ENCODE measurements at places on chromosomes 11 and 22. TPM values are rescaled to one million over a fixed set of nuclear protein-coding genes. Genes with fewer than 3 reads are reported as not detected.

The PARVG gene
- 0.27 TPM for total RNA-seq

DNA sequence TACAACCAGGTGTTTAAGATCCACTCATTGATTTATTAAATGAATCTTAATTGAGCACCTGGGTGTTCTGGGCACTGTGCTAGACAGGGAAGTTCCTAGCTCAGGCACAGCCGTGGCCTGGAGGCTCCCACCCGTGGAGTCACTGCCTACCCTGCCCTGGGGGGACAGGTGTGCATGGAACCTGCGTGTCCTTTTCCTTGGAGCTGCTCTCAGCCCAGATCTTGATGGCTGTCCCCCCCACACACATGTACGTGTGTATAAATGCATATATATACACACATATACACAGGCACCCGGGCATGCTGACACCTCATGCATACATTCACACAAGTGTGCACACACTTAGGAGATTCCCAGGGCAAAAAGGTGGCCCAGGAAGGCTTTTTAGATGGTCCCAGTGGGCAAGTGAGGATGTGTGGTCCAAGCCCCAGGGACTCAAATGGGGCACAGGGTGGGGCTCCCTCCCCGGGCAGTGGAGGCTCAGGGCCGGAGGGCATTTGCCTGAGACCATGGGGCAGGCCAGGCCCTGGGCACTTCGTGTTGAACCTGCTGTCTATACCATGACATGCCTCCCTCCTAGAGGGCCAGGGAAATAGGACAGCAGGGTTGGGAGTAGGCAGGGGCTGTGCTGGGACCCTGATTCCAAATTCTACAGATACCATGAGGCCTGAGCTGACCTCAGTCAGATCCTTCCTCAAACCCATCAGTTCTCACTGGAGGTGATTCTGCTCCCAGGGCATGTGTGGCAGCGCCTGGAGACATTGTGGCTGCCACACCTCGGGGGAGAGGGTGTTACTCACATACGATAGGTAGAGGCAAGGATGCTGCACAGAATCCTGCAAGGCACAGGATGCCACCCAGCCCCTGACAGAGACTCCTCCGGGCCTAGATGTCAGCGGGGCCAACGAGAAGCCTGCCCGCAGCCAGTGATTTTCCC, 77.8 kb downstream of the BCR start:
- H3K27me3 ChIP-seq = no peaks in the 10 kb centered on the region
- no peak for DNase-seq
- H3K4me3 ChIP-seq = no peak overlapping the region
- peaks cover 21% of the 10 kb centered on the region for H3K36me3 ChIP-seq
- H3K27ac ChIP-seq = no peak overlapping the region

The VSIG10L2 gene
- total RNA-seq = not detected

DNA sequence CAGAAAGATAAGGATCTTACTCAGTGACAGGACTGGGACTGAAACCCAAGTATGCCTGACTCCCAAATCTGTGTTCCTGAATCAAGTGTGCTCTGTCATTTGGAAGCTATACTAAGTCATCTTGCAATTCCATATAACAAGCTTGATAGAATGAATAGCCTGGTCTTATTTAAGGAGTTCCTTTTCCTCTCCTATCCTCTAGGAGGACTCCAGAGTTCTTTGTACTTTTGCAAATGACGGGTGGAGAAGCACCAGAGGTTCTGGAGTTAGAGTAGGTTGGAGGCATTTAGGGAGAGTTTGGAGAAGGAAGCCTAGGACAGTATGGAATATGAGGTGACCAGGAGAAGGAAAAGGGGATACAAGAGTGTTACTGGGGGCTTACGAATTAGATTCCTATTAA, 92.9 kb upstream of the RCN1 start:
- H3K4me3 ChIP-seq = no peak overlapping the region
- H3K27me3 ChIP-seq = peaks cover 68% of the 10 kb centered on the region
- no peaks in the 10 kb centered on the region for H3K36me3 ChIP-seq

The ABTB2 gene
- 3.1 TPM for total RNA-seq

GRCh38 chr11:60915248-60915914, 1.4 kb downstream of the TMEM109 start:
- peak overlapping the region; percentile 95 for H3K4me3 ChIP-seq
- H3K27ac ChIP-seq = peak overlapping the region; percentile 93
- peaks cover 44% of the 10 kb centered on the region for H3K4me1 ChIP-seq
- DNase-seq = no peak
- H3K36me3 ChIP-seq = peaks cover 1% of the 10 kb centered on the region

GRCh38 chr11:128713595-128713994, 19.7 kb downstream of the FLI1 start:
- H3K4me1 ChIP-seq = peaks cover 77% of the 10 kb centered on the region
- H3K27ac ChIP-seq = no peak overlapping the region
- DNase-seq = no peak
- no peaks in the 10 kb centered on the region for H3K27me3 ChIP-seq
- no peaks in the 10 kb centered on the region for H3K36me3 ChIP-seq

DNA sequence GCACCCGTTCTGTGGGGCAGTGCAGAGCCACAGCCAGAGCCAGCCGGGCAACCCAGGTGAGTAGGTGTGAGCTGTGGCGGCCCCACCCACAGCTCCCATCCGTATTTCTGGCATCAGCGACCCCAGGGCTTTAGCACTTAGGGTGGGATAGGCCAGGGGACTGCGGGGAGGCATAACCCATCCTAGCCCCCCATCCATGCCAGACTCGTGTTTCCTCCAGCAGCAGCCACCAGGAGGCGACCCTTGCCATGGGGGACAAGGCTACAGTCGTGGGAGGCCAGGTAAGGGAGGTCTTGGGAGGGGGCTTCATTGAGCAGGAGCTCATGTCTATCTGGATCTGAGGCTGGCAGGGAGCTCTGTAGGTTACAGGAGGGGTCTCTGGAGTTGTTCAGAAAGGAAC, 873 bp downstream of the OTOG start:
- peaks cover 2% of the 10 kb centered on the region for H3K36me3 ChIP-seq
- DNase-seq = no peak
- H3K4me3 ChIP-seq = no peak overlapping the region
- H3K27me3 ChIP-seq = peaks cover 40% of the 10 kb centered on the region

DNA sequence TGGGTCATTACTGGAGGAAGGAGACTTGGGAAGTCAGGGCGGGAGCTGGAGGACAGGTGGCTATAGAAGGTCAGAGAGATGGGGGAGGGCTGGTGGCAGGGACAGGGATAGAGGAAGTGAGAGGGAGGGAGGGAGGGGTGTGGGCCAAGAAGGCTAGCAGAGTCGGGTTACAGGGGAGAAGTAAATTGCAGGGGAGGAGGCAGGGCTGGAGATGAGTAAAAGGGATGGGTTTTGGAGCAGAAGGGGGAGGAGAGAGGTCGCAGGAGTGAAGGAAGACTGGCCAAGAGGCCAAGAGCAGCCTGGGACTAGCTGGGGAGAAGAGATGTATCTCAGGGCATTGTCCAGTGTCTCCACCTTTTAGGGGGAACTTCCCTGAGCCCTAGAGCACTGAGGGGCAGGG, 33.0 kb downstream of the LRRC10B start:
- H3K36me3 ChIP-seq = no peaks in the 10 kb centered on the region
- no peak for DNase-seq
- H3K27ac ChIP-seq = no peak overlapping the region
- H3K4me3 ChIP-seq = no peak overlapping the region
- peaks cover 11% of the 10 kb centered on the region for H3K4me1 ChIP-seq

DNA sequence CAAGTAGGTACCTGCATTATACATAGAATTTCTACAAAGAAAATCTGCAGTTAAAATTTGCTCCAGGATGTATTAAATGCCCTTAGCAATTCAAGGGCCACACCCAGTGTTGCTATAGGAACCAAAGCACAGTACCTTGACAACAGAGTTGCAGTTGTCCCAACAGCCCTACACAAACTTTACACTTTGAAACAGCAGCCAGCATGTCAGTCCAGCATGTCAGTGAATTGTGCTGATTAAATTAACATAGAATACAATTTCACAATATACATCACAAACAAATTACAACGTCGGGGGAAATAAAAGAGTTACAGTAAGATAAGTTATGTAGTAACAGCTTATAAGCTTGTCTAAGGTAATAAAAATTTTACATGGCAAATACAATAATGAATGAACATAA, 389.2 kb downstream of the SOX6 start:
- H3K27me3 ChIP-seq = no peaks in the 10 kb centered on the region
- no peak for DNase-seq
- H3K36me3 ChIP-seq = peaks cover 3% of the 10 kb centered on the region
- H3K27ac ChIP-seq = peak overlapping the region; percentile 87

The OLFML1 gene
- 12.3 TPM for total RNA-seq

The RABL2B gene
- total RNA-seq = 32.1 TPM

DNA sequence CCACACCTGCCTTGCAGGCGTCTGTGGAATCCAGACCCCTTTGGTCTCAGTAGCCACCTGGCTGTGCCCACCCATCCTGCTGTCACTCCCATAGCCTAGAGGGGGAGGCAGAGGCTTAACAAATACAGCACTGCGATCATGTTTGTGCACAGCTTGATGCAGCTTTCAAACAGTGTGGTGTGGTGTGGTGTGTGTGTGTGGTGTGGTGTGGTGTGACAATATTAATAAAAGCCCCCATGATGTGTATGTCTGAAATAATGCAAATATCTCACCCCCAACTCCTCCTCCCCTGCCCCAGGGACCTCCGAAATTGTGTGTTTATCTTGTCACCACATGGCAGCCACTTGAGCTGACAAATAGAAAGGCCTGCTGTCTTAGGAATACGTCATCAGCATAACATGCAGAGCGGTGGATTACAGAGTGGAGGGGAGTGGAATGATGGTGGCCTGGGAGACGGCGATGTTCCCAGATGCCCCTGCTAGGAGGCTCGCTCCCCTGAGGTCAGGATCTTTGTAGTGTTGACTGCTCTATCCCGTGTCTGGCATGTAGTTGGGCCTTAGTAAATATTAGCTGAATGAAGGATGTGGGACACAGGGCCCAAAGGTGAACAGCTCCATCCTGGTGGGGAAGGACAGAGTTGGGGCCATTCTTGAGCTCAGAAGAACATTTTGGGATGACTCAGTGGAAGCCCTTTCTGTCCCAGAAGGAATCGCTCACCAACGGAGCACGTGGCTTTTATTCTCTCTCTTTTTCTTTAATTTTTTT, 2.8 kb downstream of the PDXP start:
- H3K27ac ChIP-seq = peak overlapping the region; percentile 93
- H3K4me3 ChIP-seq = peak overlapping the region; percentile 25
- H3K4me1 ChIP-seq = peaks cover 40% of the 10 kb centered on the region
- peaks cover 3% of the 10 kb centered on the region for H3K36me3 ChIP-seq
- DNase-seq = no peak

The CRACR2B gene
- total RNA-seq = 0.57 TPM

- no peak overlapping the region for H3K27ac ChIP-seq
- DNase-seq = no peak
- no peaks in the 10 kb centered on the region for H3K4me1 ChIP-seq
- no peak overlapping the region for H3K4me3 ChIP-seq
- peaks cover 6% of the 10 kb centered on the region for H3K27me3 ChIP-seq
- H3K36me3 ChIP-seq = no peaks in the 10 kb centered on the region
These were observed 392.0 kb upstream of the KIRREL3 start for GRCh38 chr11:127392575-127392974.

DNA sequence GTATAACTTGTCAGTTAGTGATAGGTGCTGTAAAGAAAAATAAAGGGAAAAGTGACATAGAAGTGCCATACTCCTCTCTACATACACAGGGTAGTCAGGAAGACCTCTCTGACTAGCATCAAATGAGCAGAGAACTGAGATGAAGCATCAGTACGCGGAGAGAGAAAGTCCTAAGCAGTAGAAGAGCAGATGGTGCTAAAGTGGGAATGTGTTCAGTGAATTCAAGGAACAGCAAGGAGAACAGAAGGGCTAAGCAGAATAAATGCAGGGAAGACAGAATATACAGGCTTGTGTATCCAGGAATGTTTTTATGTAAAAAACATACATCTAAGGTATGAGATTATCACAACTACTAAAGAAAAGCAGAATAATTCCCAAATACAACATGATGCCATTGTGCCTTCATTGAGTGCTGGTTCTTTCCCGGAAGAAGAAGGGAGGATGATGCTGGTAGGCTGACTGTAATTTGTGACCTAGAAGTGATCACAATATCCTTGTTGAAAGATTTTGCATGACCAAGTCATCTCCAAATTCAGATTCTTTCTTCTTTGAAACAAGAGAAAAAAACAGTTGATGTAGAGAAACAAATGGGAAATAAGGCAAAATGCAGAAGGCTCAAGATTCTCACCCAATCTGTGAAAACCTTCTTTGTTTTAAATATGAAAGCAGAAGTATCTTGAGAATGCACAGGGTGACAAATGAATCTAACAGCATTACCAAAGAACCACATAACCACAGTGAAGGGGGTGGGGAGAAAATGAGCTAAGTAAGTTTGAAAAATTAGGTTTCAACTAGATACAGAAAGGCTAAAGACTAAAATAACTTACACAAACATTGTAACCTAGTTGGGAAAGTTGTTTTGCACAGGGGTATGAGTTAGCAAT, 20.5 kb downstream of the MRE11 start:
- H3K4me3 ChIP-seq = no peak overlapping the region
- no peaks in the 10 kb centered on the region for H3K27me3 ChIP-seq
- H3K27ac ChIP-seq = no peak overlapping the region

GRCh38 chr22:35114131-35114980, 48.4 kb downstream of the ISX start:
- H3K36me3 ChIP-seq = no peaks in the 10 kb centered on the region
- DNase-seq = no peak
- H3K27ac ChIP-seq = no peak overlapping the region
- H3K4me1 ChIP-seq = no peaks in the 10 kb centered on the region
- no peak overlapping the region for H3K4me3 ChIP-seq

DNA sequence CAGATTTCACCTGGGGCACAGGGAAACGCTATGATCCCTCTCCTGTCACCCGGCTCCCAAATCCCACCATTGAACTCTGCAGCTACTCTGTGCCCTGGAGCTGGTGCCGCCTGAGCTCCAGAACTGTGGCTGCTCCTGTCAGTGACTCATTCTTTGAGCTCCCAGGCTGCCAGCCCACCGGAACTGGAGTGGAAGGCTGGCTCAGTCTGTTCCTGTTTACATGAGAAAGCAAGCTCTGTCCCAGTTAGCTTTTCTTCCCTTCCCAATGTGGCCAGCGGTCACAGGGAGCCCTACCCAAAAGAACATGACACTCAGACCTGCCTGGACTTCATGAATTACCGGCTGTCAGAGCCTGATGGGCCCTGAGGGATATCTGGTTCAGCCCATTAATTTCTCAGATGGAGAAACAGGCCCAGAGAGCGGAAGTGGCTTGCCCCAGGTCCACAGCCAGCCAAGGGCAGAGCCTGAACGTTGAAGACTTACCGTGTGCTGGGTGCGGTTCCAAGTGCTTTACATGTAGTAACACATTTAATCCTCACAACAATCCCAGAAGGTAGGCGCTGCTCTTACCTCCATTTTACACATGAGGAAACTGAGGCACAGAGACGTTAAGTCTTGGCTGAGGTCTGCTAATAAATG, 23.8 kb upstream of the IGSF22 start:
- H3K4me3 ChIP-seq = peak overlapping the region; percentile 10
- no peak for DNase-seq
- no peaks in the 10 kb centered on the region for H3K27me3 ChIP-seq
- peaks cover 9% of the 10 kb centered on the region for H3K4me1 ChIP-seq

DNA sequence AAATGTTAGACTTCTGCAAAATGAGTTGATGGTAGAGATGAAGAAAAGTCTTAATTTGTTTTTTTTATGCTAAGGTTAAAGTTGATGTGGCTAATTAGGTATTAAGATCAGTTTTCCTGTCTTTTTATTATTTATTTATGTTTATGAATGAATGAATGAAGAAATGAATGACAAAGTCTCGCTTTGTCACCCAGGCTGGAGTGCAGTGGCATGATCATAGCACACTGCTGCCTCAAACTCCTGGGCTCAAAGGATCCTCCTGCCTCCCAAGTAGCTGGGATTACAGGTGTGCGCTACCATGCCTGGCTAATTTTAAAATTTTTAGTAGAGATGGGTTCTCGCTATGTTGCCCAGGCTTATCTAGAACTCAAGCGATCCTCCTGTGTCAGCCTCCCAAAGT, 29.2 kb downstream of the MTMR3 start:
- peak overlapping the region; percentile 56 for H3K27ac ChIP-seq
- H3K36me3 ChIP-seq = no peaks in the 10 kb centered on the region
- no peak overlapping the region for H3K4me3 ChIP-seq
- DNase-seq = no peak
- H3K4me1 ChIP-seq = peaks cover 83% of the 10 kb centered on the region
- no peaks in the 10 kb centered on the region for H3K27me3 ChIP-seq

The PPFIA1 gene
- 62.6 TPM for total RNA-seq

All from chondrocyte (in vitro differentiated cells).